ENCODE measurements at places on chromosomes 2 and 18.

- no peak for DNase-seq
Observed at GRCh38 chr2:74416778-74417177, 4.6 kb downstream of the C2orf81 start.

GRCh38 chr2:154402213-154402612 is 296.3 kb upstream of the KCNJ3 start:
- DNase-seq, result peak; percentile 23

DNA sequence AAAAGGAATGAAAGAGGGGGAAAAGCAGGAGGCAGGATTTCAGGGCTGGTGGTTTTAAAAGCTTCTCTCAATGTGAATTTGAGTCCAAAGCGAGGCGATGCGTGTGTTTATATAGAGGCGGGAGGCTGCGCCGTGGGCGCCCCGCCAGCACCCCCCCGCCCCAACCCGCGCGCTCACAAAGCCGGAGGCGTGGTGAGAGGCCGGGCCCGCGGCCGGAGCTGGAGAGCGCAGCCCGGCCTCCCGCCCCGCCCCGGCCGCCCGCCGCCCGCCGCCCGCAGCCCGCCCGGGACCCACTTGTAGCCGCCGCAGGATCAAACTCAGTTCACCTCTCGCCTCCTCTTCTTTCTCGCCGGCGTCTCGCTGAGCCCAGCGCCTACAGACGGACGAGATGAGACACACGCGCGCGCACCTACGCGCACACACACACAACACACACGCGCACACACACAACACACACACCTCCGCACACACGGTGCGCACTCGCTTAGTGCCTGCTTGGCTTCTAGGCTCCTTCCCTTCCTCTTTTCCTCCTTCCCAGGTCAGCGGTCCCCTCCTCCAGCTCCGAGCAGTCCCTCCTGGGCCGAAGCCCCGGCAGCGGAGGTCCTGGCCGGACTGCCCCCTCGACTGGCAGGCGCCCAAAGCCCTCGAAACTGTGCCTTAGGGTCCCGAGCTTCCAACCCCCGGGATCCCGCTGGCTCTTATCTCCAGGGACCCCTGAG is 1.3 kb upstream of the CYP26B1 start:
- DNase-seq, result no peak

GRCh38 chr18:29737620-29738019 is 1304.9 kb downstream of the DSC3 start:
- no peak for DNase-seq

- peak; percentile 34 for DNase-seq
Observed at GRCh38 chr2:109290887-109291643, 162.1 kb downstream of the SH3RF3 start.

- no peak for DNase-seq
Observed at GRCh38 chr2:235501673-235502031, 7.8 kb downstream of the AGAP1 start.

DNA sequence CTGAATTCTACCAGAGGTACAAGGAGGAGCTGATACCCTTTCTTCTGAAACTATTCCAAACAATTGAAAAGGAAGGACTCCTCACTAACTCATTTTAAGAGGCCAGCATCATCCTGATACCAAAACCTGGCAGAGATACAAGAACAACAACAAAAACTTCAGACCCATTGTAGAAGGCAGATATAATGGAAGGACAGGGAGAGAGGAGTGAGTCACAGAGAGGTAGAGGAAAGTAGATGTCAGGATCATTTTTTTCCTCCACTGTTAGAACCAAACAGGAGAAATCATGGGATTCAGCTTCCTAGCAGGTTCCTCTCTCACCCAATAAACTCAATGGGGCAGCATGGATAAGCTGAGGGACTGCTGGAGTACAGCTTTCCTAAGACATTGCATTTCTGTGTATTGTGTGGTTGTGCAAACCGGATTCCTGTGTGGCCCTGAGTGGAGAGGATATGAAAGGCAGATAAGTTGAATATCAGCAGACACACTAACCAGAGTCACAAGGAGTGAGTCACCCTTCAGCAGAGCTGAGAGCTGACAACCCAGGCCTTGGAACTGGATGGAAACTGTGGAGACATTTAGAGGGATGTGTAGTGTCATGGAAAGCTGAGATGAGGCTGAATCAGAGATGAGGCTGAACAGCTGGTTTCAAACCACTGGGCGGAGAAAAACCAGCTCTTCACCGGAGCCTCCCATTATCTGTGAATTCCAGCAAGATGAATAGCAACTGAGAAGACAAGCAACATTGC is 60.9 kb upstream of the MMADHC start:
- DNase-seq, result peak; percentile 98

DNA sequence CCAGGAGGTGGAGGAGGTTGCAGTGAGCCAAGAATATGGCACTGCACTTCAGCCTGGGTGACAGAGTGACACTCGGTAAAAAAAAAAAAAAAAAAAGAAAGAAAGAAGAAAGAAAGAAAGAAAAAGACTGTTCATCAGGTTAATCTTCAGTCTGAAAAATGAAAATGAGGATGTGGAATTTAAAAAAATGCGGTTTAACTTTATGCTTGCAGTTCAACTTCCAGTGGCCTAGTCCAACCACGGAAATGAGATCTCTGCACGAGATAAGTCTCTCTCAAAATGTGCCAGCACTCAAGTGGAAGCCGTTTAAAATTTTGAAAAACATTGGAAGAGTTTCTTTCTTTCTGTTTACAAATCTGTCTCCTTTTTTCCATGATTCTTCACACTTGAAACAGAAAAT is 112.1 kb downstream of the DOCK10 start:
- no peak for DNase-seq

DNA sequence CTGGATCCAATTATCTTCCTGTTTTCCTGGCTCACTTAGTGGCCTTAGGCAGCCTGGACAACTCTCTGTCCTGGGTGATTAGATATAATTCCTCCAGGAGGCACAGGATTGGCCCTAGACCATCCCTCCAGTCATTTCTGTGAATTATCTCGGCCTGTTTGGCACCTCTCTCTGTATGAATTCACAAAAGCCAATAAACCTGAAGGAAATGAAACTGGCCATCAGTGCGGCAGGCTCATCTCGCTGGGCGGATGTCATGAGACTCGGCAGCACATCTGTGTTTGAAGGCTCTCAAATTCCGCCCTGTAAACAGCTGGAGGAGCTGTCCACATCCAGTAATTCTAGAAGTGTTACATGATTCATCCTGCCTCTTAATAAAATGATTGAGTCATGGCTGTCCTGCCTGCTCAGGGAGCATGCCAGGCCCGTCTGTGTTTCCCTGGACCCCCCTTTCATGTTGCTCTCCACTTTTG is 38.6 kb downstream of the ACOXL start:
- DNase-seq, result peak; percentile 64

DNA sequence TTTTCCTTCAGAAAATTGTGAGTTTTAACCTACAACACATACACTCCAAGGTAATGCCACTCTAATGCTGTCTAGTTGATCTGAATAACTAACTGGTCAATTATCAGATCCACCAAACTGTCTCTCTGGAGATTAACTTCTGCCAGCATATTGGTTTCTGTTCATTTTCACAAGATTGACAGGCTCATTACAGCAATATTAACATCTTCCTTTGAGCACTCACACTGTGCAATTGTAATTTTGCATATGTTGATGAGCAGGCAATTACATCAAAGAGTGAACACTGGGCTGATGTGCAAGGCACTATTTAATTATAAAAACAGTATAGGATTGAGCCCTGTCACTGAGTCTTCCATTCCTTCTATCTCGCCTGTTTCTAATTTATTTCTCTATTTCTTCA is 197.3 kb downstream of the SLC8A1 start:
- no peak for DNase-seq

DNA sequence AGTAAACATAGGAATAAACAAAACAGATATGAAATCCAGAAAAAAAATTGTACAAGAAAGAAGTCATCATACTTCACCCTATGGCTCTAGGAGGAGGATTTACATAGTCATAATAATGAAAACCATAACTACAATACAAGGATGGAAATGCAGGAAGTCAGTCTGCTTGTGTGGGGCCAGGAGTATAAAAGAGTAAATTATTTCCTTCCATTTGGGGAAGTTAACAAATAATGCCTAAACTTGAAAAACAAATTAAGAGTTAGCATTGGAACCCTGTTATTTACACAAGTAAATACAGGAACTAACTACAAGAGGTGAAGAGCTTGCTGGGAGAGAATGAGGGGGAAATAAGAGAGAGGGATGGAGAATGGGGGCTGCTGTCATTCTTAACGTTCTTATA is 15.4 kb downstream of the TMEM163 start:
- no peak for DNase-seq

DNA sequence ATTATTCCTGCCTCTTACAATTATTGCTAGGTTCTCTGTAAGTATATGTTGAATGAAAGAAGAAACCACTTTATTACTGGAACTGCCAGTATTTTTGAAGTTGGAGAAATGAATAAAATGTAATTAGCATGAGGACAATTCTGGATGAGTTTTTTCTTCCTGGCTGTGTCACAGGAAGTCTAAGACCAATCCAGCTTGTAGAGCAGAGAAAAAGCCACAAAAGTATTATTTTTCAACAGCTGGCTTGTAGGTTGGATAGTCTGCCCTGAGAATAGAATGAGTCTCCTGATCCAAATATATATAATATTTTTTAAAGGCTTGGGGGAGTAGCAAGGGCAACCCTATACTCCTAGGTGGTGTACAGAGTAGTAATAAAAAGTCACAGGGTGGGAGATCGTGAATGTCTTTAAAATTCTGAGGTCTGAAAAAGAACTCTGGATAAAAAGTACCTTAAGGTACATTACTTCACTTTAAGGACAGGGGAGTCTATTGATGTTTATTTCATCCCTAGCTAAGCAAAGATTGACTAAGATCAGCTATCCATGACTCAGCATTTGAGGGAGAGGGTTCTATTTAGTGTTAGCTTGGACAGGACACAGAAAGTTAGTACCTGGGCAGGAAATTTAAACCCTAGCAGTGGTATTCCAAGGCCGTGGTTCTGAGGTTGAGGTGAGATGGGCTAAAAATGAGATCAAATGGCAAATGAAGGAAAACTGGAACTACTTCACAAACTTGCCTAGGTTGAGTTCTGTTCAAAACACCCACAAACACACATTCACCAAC is 31.7 kb downstream of the SLC40A1 start:
- DNase-seq, result peak; percentile 49

GRCh38 chr2:143150287-143150686 is 21.1 kb downstream of the ARHGAP15 start:
- DNase-seq, result no peak

- no peak for DNase-seq
Observed at GRCh38 chr2:177317857-177318256, 53.3 kb upstream of the NFE2L2 start.

GRCh38 chr18:79522451-79523205 is 126.9 kb downstream of the NFATC1 start:
- DNase-seq, result no peak

DNA sequence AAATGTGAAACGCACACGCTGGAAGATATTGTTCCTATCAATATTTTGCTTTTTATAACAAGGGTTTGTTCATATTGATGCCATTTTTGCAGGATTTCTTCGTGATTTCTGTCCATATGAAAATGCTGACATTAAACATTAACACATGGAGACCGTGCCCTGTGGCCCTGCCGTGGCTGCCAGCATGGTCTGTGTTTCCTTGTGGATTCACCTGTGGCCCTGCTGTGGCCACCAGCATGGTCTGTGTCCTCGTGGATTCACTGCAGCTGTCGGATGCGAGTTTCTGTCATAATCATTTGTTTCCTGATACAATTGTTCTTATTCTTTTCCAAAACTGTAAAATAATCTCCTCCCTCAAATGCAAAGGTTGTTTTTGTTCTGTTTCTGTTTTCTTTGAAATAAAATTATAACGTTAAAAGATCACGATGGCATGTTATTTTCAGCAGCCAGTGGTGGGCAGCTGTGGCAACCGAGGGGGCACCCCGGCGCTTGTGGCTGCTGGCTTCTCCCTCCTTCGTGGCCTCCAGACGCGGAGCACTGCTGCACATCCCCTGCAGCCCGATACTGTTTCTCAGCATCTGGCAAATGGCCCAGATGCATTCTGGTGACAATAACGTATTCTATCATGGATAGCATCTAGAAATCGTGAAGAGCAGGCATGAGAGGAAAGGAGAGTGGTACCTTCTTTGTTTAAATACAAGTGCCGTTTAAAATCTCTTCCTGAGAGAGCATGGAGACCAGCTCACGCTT is 143.5 kb downstream of the PTGR3 start:
- DNase-seq, result no peak

DNA sequence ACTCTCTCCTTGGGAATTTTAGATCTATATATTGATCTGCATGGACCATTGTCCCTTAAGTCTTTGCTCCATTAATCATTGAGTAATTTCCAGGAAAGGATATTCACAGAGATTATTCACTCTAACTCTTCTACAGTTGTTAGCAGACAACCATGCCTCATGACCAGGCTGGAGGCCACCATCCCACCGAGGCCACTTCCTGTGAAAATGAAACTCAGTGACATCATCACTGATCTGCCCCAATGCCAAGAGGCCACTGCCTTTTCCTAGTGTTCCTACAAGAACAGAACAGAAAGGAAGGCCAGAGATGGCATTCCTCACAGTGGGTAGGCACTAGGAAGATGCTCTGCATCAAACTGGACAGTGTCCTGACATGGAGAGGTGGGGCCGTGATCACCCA is 161.3 kb downstream of the DTNA start:
- no peak for DNase-seq

DNA sequence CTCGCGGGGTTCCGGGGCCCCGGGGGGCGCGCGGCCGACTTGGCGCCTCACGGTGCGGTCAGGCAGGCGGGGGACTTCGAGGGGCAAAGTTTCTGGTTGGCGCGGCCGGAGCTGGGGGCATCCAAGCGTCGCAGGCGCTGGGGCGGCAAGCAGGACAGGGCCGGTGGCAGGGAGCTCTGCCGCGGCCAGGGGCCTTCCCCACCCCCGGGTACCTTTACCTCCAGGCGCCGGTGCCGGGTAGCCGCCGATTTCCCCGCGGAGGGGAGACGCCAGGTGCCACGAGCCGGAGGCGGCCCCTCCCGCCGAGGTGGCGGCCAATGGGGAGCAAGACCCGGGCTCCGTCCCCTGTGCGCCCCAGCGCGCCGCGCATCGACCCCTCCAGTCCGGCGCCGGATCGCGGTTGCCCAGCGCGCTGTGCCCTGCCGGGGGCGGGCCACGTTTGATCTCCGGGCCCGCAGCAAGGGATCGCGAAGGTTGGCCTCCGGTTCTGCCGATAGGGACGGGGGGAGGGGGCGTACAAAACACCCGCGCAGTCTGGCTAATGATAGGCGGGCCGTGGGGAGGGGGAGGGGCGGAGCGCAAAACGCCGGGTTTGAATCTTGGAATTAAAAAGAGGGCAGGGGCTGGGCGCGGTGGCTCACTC is at the start of gene ST8SIA5:
TSS of gene ST8SIA5 (minus strand) at position 495 of the 643 bp plus-strand sequence. CDS start 545 bp downstream, outside the sequence.
- DNase-seq, result no peak

GRCh38 chr18:11859903-11860407 is 8.7 kb downstream of the CHMP1B start:
- DNase-seq, result peak; percentile 28

GRCh38 chr2:232567721-232568120 is 17.2 kb downstream of the EIF4E2 start:
- DNase-seq, result no peak

DNA sequence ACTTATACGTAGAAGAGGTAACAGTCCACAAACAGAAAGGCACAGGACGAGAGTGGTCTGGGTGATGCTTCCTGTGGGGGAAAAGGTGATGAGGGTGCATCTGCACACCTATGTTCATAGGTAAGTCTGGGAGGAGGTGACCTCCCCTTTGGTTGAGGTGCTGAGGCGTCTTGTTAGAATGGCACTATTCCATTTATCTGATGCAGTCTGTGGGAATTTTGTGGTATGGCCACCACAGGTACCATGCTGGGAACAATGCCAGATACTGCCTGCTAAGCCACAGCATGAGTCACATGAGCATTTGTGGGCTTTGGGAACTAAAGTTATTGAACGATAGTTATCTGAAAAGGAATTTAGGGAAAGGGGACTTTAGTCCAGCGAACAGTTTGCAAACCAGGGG is 27.9 kb downstream of the IL37 start:
- no peak for DNase-seq
